ENCODE measurements at places on chromosomes 1 and 21.
A peak's percentile ranks its signal among the peaks of the same experiment; 100 is the strongest.

DNA sequence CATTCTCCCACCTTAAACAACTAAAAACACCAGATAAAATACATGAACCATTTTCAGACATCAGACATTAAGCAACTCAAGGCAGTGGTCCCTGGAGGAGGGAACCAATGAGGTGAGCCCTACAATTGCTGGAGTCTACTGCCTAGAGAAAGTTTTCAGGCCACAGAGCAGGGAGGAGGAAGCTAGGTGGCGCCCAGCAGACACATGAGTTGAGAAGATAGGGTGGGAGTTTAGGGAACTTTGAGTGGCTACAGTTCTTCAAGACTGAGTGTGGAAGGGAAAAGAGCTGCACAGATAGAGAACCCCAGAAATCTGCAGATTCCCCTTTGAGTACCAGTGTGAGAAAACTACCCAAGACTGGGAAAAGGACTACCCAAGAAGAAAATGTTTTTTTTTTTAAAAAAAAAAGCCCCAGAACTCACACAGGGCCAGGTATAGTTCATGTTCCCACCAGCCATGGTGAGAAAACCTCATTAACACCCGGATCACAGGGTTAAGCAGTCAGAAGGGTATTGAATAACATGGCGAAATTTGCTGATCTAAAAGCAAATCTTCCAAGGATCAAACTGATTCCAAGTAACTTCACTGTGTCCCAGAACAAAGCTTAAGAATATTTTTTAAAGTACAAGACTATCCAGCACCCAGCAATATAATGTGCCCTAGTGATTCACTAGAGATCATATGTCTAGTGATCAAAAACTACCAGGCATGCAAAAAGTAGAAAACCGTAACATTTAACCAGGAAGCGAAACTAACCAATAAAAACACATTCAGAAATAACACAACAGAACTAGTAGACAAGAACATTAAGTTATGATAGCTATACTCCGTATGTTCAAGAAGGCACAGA, 12.0 kb downstream of the ALDH9A1 start:
- DNase-seq = no peak

DNA sequence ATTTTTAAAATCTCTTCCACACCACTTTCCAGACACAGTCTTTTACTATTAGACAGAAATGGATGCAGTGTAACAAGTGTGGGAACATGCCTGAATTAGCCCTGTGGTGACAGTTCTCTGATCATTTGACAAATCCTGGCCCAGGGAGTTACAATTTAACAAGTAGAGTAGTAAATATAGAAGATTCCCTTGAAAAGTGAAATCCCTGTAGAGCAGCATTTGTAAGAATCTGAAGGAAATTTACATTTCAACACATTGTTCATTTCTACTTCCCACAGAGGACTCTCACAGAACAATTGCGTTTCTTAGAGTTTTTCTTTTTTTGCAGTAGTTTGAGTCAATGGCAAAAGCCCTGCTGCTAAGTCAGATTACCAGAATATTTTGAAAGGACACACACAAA, 458.3 kb upstream of the BRINP3 start:
- no peak for DNase-seq

DNA sequence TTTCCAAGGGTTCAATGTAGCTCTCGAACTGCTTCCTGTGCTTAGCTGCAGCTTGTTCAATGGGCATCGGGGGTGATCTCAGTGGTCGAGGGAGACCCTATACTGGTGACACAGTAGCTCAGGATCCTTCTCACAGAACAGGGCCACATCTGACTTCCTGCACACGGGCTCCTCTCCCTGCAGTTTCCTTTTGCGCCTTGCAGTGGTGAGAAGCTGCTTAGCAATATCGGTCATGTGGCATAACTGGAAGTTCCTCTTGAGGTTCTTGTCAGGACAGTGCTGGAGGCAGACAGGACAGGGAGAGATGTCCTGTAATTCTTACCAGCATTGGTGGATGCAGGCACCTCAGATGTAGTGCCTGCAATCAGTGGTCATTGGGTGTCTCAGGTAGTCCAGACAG, 140.5 kb upstream of the MAP1LC3C start:
- DNase-seq = no peak

DNA sequence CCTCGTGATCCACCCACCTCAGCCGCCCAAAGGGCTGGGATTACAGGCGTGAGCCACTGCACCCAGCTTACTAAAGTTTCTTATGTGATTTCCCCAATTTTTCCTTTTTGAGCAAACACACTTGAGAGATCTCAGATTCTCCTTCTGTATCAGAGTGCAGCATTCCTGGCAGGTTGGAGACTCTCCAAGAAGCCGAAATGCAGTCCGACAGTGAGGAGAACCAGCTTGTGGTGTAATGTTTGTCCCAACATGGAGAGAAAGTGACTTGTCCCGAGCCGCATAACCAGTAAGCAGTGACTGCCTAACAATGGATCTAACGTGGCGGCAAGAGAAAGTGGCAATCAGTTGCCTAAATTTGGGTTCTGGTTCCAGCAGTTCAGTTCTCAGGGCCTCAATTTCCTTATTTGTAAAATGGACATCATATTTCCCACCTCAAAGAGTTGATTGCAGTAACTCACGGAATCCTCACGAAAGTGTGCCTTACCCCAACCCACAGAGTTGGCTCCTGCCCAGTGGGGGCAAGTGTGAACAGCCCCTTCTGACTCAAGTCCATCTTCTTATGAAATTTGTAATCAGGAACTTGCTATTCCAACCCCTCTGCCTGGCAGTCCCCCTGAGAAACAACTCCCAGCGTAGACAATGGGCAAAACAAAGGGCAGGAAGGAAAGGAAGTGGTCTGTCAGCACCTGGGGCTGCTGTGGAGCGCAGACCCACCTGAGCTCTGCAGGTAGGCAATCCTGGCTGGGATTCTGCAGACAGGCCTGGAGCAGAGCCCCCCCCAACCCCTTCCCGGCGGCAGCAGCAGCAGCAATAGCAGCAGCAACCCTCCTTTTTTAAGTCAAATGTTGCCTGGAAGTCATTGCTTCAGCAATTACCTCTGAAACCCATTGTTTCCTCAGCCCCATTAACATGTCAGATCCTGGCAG, 223.6 kb upstream of the POU3F1 start:
- no peak for DNase-seq

- no peak for DNase-seq
These were observed 9.3 kb upstream of the FCAMR start for GRCh38 chr1:206979379-206980043.

DNA sequence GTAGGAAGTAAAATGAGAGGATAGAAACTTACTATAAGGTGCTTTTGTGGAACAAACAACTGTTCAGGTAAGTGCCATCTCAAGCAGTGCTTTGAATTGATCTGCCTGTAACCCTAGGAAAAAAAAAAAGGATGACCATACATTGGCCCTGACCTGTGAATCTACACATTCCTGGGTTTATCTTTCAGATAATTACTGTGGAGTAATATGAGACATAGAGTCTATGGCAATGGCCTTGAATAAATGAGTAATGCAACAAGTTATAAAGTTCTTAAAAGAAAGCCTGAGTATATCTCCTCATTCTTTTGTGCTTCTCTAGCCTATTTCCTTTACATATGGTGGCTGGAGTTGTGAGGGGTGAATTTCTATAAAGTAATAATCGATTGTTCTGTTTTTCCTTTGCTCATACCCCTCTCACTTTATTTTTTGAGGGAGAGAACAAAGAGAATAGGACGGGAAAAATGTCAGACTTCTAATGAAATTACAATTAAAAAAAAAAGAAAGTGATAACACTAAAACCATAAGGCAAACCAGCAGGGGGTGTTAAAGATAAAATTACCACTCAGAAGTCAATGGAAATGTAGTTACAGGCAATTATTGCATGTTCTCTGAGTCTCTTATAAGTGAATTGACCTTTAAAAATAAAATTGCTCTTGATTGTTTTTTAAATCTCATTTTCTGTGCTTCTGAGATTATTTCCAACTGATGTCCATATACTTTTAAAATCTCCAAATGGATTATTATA, 12.4 kb upstream of the ATP1A1 start:
- no peak for DNase-seq

DNA sequence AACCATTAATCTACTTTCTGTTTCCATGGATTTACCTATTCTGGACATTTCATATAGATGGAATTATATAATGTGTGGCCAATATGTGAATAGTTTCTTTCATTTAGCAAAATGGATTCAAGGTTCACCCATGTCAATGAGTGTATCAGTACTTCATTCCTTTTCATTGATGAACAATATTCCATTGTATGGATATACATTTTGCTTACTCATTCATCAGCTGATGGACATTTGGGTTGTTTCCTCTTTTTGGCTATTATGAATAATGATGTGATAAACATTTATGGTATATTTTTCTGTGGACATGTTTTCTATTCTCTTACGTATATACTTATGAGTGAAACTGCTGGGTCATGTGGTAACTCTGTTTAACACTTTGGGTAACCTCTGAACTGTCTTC, 97.8 kb downstream of the SCMH1 start:
- no peak for DNase-seq

DNA sequence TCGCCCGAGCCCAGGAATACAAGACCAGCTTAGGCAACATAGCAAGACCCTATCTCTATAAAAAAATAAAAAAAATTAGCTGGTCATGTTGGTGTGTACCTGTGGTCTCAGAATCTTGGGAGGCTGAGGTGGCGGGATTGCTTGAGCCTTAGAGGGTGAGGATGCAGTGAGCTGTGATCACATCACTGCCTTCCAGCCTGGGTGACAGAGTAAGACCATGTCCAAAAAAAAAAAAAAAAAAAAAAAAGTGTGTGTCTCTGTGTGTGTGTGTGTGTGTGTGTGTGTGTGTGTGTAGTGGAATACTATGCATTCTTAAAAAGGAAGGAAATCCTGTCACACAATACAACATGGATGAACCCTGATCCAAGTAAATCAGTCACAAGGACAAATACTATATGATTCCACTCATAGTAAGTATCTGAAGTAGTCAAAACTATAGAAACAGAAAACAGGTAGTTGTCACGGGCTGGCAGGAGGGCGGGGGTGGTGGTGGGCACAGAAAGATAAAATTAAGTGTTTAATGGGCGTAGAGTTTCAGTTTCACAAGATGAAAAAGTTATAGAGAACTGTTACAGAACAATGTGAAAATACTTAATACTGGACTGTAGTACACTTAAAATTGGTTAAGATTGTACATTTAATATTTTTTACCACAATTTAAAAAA, 47.8 kb downstream of the SELENOF start:
- DNase-seq = no peak

DNA sequence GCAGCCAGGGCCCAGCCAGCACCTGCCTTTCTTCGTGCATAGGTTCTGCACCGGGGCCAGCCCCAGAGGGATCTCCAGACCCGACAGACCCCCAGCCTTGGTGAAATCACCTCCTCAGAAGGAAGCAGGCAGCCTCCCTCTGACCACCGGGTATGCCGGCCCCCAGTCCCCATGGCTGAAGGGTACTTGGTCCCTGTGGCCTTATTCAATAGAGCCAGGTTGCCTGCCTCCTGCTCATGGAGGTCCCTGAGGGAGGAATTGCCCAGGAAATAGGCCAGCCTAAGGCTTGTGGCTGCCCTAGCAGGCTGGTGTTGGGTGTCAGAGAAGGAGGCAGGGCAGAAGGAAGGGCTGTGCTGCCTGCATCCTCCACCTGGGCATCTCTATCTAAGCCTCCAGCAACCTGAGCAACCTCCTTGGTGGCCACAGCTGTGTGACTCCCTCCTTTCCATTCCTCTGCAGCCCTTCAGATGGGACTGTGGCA, 338.2 kb upstream of the VAMP3 start:
- DNase-seq = no peak

- no peak for DNase-seq
These were observed 67.3 kb downstream of the VAV3 start for GRCh38 chr1:107897438-107898345.

DNA sequence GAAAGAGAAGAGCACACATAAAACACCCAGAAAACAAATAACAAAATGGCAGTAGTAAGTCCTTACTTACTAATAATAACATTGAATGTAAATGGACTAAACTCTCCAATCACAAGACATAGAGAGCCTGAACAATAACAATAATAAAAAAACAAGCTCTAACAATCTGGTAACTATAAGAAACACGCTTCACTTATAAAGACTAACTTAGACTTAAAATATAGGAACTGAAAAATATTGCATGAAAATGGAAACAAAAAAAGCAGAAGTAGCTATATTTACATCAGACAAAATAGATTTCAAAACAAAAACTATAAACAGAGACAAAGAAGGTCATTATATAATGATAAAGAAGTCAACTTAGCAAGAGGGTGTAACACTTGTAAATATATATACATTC, 83.1 kb upstream of the LYPLAL1 start:
- no peak for DNase-seq

DNA sequence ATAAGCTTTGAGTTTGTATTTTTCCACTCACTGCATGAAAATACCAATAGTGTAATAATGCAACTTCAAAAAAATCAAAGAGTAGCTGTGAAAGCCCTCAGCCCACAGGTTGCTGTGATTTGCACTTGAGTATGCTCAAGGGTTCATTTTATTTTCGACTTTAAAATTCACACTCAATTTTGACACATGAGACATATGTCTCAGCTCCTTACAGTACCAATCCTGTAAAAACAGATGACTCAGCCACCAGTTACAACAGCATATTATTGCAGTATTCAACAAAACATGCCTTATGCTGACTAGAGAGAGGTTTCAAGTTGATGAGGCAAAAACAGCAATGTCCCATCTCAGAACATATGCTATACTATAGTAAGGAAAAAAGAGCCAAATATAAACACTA, 66.1 kb downstream of the CYYR1 start:
- DNase-seq = no peak

DNA sequence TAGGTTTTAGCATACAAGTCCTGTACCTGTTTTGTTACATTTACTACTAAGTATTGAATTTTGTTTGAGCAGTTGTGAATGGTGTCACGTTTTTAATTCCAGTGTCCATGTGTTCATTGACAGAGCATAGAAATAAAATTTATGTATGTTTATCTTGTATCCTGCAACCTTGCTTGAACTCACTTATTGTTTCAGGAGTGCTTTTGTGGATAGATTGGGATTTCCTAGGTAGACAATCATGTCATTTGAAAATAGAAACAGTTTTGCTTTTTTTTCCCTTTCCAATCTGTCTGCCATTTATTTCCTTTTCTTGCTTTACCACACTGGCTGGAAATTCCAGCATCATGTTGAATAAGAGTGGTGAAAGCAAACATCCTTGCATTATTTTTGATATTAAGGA, 15.0 kb upstream of the ABCG1 start:
- DNase-seq = no peak

- peak; percentile 81 for DNase-seq
These were observed 1.6 kb downstream of the KCNE1 start for GRCh38 chr21:34510148-34511142.

DNA sequence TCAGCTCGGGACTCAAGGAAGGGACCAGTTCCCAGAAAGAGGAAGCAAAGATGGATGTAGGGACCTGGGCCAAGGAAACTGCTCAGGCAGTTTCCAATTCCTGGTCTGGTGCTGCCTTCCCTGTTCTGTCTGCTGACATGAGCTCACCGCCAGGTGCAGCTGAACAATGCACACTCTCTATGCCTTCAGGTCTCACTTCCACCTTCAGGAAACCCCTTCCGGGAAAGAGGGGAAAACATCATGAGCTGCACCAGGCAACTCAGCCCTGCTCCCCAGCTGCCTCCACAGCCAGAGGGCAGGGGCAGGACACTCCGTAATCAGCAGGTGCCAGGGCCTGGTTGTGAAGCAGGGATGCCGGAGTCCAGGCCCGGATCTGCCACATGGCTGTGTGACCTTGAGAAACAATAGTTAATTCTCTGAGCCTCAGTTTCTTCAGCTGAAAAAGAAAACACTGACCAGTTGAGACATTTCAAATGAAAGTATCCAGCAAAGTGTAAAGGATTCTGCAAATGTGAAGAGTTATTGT, 27.8 kb downstream of the SMIM12 start:
- DNase-seq = no peak

- no peak for DNase-seq
These were observed 36.5 kb upstream of the KIF21B start for GRCh38 chr1:201059871-201060555.
